Hematopoietic multipotent progenitor cell treated with erythropoietin and hydrocortisone succinate and interleukin-3 and kit ligand, for 17 days (in vitro differentiated cells): ENCODE measurements at places on chromosomes 16 and 17.

DNA sequence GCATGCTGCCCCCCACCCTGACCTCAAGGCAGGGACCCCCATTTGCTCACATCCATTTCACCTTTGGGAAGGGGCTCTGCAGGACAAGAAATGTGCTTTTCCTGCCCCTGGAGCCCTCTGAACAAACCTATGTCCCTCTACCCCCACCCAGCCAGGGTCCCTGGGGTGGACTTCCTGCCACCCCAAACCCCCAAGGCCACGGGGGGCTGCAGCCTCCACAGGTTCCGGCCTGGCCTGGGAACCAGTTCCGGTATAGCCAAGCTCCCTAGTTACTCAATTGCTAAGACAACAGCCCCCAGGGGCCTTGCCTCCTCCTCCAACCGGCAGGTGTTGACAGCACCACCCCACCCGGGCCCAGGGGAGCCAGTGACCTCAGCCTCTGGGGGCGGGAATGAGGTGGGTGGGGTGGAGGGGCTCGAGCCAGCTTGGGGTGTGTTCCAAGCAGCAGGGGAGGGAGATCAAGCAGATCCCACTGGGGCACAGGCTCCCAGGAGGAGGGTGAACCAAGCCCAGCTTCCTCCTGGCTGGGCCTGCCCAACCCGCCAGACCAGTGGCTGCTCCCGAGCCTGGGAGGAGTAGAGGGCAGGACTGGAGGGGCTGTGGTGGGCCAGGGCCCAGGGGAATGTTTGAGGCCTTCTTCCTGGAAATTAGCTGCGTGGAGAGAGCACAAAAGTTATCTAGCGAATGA is 6.6 kb downstream of the PNMT start:
- no peak for DNase-seq

GRCh38 chr16:5479926-5480325 is 382.3 kb upstream of the EEF2KMT start:
- DNase-seq = no peak

DNA sequence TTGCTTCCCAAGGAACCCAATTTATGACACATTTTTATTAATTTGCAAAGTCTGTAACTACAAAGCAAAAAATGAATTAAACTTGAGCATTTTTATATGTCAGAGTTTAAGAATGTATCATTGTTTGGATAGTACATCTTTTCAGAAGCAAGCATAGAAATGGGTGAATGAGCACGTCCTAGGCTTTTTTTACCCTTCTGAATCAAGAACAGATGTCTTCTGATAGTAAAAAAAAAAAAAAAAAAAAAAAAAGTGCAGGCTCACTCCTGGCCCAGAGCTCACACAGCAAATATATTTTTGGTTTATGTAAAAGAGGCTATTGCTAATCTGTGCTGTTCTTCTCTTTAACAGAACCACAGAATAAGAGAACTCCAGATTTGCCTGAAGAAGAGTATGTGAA is 6.3 kb downstream of the TERF2IP start:
- peak; percentile 57 for DNase-seq

GRCh38 chr17:80832266-80832676 is 159.4 kb upstream of the CHMP6 start:
- DNase-seq = no peak

DNA sequence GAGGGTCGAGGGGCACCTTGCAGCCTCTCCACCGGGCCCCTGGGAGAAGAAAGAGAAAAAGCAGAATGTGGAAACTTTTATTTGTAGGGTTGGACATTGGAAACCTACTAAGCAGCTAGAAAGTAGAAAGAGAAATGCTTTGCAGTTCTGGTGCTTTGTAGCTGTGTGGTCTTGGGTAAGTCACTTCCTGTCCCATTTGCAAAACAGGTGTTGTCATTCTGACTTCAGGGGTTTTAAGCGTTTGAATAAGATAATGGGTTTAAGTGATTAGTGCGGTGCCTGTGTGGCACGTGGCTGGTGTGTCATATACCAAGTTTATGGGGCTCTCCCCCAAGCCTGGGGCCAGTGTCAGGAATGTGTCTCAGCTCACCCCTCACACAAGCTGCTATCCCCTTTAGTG is 1.6 kb downstream of the CA4 start:
- no peak for DNase-seq

- no peak for DNase-seq
These were observed 435.3 kb upstream of the ZFHX3 start for GRCh38 chr16:73483076-73483791.

DNA sequence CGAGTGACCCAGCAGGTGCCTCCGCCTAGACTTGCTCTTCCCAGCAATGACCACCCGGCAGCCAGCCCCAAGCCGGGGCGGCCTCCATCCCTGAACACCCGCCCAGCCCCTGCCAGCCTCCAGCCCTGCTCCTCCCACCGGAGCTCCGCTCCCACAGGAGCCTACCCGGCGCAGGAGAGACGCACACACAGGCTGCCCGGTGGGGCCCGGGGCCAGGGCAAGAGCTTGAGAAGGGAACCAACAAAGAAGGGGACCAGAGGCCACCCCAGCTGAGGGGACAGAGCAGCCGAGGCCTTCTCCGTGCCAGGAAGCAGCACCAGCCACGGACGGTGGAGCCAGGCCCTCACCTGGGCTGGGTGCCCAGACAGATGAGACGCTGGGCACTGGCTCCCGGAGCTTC is 13.8 kb downstream of the PKD1 start:
- no peak for DNase-seq

- no peak for DNase-seq
These were observed 104.5 kb upstream of the SEC14L1 start for GRCh38 chr17:77036136-77036840.

GRCh38 chr16:49019081-49019633 is 262.5 kb downstream of the CBLN1 start:
- DNase-seq = no peak

- no peak for DNase-seq
These were observed 107.6 kb downstream of the BANP start for GRCh38 chr16:88058817-88059216.

DNA sequence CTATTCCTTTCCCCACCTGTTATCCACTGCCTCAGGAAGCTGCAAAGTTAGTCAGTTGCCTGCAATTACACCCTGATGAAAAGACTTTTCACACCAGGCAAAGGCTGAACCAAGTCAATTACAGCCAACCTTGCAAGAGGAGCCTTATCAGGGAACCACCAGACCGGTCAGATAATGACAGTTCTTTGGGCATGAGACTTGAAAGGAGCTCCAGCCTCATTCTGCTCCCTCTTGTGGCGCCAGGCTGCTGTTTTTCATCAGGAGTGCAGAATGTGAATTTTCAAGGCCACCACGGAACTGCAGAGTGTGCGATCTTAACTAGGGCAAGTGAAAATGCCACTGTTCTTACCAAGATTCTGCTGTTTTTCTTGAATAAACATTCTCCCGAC is 22.5 kb downstream of the DNAI2 start:
- DNase-seq = peak; percentile 94

DNA sequence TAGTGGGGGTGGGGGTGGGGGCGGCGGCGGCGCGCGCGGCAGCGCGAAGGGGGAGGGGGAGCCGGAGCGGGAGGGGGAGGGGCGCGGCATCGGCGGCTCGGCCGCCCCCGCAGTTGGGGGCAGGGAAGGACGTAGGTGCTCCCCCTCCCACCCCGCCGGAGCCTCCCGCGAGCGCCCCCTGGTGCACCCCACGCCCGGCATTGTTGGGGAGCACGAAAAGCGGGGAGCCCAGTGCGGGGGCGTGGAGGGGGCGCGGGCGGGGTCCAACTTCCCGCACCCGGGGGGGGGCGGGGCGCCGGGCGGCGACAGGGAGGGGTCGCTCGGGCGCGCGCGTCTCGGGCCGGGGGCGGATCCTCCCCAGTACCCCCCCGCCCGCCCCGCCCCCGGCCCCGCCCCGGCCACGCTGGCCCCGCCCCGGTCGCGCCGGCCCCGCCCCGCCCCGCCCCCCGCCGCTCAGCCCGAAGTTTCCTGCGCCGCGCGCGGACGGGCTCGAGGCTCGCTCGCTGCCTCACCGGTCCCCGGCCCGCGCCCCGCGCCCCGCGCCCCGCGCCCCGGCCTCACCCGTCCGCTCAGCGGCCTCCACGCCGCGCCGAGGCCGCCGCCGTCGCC is at the start of gene CACNA1H:
TSS of gene CACNA1H (plus strand) at position 456 of the 609 bp plus-strand sequence. CDS start 632 bp downstream, outside the sequence.
- DNase-seq = peak; percentile 32

DNA sequence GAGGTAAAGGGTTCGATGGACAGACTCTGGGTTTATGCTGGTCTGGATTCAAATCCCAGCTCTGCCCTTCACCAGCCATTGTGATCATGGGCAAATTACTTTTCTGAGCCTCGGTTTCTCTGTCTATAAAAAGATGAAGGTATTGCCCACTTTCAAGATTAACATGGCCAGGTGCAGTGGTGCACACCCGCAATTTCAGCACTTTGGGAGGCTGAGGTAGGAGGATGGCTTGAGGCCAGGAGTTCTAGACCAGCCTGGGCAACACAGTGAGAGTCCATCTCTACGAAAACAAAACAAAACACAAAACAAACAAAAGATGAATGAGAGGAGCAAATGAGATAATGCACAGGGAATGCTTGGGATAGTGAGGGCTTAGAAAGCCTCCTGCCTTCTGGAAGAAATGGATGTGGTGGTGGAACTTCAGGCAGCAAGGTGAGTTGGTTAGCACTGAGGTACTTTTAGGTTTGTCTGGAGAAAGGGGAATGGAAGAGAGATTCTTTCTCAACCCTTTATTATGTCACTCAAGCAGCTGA is 8.5 kb downstream of the ADGRG3 start:
- no peak for DNase-seq

DNA sequence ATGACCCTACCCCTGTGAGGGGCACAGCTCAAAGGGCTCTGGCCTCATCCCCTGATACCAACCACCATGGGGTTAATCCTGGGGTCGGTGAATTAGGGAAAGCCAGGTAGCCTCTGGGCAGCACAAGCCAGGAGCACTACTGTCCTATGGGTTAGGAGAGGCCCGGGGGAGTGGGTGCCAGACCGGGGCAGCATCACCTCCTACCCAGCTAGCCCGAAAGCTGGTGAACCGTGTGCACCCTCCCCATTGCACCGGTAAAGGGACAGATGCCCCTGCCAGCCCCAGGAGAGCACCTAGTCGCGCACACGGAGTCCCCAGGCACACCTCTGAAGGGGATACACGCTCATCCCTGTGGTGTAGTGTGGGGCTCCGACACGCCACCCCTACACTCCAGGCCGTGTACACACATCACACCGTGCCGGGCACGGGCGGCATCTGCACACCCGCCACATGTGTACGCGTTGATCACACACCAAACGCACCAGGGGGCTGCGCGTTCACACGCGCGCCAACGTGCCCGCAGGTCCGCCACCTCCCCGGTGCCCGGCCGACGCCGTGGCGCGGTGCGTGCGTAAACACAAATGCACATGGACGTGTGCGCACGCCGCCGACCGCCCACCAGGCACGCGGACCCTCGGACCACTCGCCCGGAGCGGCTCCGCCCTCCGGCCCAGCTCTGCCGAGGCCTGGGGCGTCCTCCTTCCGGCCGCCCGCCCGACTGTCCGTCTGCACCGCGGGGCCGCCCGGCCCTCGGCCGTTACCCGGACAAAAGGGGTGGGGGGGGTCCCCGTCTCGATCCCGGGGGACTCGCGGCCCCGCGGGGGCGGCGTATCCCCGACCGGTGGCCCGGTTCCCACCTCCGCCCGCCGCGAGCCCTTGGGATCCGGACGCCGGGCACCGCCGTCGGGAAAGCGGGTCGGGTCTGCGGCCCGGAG is 785 bp downstream of the UBALD1 start:
- peak; percentile 58 for DNase-seq

DNA sequence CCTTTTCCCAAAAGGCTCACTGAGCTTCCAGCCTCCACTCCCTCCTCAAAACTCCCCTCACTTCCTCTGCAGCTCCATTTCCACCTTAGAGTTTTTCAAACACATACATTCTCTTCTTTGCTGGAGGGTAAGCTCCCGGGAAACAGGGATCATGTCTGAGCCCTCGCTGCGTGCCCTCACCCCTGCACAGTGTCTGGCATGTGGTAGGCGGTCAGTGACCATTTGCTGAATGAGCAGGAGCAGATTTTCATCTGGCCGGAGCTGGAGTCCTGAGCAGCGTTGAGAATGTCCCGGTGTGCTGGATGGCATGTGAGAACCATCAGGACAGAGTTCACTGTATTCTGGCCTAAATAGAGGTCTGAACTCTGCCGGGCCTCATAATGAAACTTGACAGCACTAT is 274.5 kb downstream of the GRIN2A start:
- DNase-seq = no peak

- DNase-seq = no peak
These were observed 20.6 kb downstream of the MPRIP start for GRCh38 chr17:17062866-17063265.

DNA sequence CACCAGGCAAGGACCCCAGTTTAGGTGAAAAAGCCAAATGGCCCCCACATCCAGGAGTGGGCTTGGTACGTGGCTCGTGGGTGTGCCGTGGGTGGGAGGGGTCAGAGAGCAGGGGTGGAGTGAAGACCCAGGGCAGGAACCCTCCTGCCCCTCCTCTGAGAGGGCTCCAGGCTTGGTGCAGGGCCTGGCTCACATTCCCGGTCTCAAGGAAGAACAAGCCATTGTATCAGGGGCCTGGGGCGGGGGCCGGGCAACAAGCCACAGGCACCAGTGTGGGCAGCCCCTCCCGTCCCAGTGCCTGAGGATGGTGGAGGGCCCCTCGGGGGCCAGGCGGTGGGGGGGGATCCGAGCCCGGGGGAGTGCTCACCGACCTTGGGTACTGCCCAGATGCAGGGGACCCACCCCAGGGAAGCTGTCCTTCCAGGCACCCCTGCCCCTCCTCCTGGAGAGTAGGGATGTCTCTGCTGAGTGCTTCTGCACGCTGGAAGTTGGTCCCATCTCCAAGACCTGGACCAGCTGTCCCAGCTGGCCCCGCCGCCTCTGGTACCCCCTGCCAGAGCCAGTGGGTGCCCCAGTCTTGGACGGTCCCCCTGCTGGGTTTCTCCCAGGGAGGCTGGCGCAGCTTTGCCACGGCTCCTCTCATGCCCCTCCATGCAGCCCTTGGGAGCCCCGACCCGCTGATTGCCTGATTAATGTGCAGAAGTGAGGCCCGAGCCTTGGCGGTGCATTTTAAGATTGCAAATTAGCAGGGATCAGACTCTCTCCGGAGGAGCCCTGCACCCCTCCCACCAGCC is 83.7 kb downstream of the RTN4RL1 start:
- no peak for DNase-seq

GRCh38 chr16:86350289-86350688 is 160.0 kb upstream of the FOXF1 start:
- DNase-seq = no peak

- DNase-seq = peak; percentile 76
These were observed 24.1 kb downstream of the SLC7A5 start for GRCh38 chr16:87845213-87845612.

DNA sequence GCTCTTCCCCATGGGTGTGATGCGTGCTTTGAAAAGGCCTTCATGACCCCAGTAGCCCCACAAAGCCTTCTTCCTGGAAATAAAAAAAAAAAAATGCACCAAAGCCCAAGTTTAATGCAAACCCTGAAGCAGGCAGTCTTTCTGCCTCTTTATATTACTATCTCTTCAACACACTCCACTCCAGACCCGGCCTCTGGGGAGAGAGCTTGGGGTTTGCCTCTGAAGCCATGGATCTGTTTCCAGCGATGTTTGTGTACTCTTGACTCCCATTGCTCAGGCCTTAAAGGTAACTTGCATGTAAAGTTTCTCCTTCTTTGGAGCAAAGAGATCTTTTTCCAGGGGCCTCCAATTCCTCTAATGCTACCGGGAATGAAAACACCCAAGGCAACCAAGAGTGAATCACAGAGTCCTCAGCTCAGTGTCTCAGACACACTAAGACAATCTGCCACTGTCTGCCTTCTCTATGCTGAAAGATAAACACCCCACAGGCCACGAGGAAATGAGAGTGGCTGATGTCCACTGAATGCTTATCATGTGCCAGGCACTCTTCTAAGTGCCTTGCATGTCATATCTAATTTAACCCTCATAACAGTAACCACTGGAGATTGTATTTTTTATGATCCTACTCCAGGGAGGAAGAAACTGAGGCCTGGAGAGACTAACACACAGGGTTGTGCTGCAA is 56.4 kb upstream of the AKTIP start:
- no peak for DNase-seq
